ENCODE measurements at places on chromosomes 12 and 14.

DNA sequence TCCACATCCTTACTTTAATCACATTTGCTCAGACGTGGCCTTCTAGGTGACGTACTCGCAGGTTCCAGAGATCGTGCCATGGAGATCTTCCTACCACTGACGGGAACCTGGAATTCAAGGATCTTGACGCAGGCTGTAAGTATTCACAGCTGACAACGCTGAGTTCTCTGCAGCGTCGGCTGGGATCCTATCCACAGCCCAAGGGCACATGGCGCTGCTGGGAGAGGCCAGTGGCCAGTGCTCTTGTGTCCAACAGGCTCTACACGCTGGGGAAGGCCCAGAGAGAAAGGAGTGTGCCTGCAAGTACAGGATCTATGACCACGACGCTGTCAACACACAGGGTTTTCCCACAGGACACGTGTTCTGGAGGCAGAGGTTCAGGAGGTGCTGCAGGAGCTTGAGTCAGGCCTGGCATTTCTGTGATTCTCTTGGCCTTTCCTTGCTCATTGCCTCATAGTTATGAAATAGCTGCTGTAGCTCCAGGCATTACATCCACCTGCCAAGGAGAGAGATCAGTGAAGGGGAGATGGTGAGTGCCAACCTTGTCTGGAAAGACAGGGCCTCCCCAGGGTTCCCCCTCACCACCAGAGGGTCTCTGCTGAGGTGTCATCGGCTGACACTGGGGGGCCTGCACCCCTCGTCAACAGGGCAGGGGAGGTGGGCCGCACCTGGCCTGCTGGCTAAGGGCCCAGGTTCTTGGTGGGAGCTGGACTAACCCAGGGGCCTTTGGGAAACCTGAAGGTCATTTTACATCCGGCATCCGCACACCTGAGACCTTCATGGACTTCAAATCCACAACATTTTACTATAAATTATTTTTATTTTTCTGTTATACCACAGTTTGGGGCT, 21.3 kb downstream of the LRCOL1 start:
- DNase-seq = no peak

GRCh38 chr12:111873113-111873512, 31.1 kb downstream of the MAPKAPK5 start:
- DNase-seq = no peak

GRCh38 chr12:3157581-3158323, 80.6 kb downstream of the TSPAN9 start:
- no peak for DNase-seq

DNA sequence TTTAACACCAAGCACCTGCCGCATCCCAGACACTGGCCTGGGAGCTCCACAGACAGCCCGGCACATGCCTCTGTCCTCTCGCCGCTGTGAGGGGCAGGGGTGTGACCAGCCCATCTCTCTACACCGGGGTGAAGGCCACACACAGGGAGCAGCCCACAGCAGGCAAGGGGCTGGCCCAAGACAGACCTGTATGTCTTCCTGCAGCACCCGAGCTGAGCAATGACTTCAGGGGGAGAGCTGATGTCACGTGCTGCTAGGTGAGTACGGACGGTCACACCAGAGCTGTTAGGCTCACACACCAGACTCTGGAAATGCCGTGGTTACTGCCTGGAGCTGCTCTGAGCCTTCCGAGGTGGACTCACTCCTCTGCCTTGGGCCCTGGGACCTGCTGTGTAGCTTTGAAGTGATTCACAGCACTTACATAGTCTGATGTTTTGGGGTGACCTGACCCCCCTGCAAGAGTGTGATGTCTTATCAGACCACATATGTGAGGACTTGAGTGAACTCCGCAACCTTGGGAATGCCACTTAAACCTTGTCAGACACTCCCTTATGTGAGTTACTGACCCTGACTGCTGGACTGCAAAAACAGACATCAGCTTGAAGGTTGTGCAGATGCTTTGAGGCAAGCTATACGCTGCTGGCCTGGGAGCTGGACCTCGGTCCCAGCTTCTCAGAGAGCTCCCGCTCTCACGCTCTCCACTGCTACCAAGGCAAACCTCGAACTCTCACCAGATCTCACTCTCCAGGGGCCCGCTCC, 1.8 kb downstream of the XRCC3 start:
- DNase-seq = no peak

DNA sequence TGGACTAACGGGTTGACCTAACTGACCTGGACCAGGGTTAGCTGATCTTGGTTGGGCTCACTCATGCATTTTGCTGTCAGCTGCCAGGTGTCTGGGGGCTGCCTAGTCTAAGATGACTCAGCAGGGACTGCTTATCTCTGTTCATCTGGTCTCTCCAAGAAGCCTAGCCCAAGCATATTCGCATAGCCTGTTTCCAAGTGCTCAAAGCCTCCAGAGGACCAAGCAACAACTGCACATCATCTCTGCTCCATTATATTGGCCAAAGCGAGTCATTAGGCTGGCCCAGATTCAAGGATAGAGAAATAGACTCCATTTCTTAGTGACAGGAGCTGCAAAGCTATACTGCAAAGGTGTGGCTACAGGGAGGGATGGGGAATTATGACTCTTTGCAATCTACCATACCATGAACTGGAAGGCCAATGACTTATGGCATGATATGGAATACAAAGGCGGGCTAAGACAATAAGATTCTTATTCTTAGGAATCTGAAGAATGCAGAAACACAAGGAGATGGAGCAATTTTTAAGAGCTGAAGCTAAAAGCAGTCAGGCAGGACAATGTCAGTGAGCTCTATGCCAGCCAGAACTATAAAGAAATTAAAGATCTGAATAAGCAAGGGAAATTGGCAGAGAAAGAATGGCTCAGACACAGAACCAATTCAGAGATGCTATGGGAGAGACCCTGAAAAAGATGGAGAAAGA, 194.6 kb upstream of the FSCB start:
- DNase-seq = no peak

- peak; percentile 39 for DNase-seq
Measured at GRCh38 chr14:105487986-105488777, 1.5 kb downstream of the CRIP1 start.

DNA sequence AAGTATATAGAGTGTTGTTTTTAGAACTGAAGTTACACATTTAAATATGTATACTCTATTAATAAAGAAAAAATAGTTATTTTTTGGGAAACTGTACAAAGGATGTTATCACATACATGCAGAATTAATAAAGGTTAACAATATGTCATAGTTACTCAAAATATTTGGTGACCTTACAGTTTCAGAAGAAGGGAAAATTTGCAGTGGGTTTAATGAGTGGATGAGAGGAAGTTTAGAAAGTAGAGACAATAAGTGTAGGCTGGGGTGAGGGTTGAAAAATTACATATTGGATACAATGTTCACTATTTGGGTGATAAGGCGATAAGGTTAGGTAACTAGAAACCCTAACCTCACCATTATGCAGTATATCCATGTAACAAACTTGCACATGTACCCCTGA, 13.5 kb downstream of the WNK1 start:
- no peak for DNase-seq

GRCh38 chr12:56377310-56377988, 14.8 kb upstream of the APOF start:
- DNase-seq = no peak

- no peak for DNase-seq
Measured at GRCh38 chr12:47545938-47546609, 159.8 kb downstream of the RPAP3 start.

DNA sequence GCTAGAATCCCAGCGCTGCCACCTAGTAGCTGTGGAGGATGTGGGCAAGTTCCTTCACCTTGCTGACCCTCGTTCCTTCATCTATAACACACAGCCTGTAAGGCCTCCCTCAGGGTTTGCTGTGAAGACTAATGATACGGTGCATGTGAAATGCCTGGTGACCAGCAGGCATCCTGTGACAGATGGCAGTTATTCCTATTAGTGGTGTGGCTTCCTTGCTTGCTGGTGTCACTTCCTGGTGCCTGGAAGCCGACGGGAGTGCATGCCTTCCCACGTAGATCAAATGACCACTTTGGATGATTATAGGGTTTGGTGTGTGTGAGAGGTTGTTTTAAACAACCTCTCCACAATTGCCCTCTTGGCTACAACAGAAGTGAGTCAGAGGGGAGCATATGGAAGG, 894.9 kb downstream of the VRK1 start:
- DNase-seq = no peak

DNA sequence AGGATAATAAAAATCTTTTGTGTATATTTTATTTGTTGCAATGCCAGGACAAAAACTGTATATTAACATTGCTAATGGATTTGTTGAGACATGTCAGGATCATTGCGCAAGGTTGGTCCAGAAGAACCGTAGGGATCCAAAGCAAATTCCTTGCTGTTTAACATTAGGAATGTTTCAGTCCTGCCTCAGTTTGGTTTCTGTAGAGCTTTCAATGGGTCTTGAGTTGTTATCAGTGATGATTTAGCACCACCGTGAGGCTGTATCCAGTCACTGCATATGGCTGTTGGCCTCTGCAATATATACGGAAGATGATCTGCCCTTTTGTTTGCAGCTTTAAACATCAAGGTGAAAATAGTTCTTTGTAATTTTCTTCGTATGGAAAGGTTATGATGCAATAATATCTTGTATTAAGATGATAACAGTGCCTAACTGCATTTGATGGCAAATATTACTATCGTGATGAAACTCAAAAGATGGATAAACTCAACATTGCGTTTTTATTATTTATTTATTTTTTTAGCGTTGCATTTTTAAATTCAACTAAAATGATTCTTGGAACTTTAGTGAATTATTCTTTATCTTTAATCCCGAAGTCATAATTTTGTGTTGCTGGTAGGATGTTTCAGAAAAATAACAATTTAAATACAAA, 231.2 kb downstream of the AKAP6 start:
- DNase-seq = peak; percentile 18

All from CD8-positive, alpha-beta T cell (primary cell).